ENCODE measurements at places on chromosomes 16 and 17.
A peak's percentile ranks its signal among the peaks of the same experiment; 100 is the strongest.

DNA sequence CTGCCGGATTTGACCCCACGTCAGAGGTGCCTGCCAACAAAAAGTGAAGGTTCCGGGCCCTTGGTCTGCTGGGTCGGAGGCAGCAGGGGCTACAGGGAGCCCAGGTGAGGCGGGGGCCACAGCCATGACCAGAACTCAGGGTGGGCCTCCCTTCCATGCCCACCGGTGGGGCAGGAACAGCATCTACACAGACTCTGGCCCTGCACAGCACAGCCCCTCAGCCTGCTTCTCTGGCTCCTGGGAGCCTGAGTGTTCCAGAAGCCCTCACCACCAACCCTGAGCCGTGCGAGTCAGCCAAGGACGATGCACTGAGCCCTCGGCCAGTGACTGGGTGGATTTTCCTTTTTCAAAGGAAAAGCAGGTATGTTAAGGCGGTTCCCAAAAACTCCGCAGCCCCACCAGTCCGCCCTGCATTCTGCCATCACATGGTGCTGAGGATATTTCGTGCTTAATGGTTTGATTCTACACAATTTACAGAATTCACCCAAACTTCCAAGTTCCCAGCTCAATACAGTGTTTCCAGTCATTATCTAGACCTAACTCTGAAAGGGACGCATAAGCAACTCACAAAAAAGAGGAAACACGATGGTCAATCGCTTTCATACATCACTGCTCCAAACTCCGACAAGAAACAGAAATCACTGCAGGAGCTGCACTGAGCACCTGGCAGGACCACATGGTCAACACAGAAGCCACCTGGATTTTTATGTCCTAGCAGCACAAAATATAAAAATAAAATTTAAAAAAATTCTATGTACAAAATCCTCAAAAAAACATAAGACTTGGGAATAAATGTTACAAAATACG, 19.4 kb upstream of the C16orf95 start:
- DNase-seq = no peak

DNA sequence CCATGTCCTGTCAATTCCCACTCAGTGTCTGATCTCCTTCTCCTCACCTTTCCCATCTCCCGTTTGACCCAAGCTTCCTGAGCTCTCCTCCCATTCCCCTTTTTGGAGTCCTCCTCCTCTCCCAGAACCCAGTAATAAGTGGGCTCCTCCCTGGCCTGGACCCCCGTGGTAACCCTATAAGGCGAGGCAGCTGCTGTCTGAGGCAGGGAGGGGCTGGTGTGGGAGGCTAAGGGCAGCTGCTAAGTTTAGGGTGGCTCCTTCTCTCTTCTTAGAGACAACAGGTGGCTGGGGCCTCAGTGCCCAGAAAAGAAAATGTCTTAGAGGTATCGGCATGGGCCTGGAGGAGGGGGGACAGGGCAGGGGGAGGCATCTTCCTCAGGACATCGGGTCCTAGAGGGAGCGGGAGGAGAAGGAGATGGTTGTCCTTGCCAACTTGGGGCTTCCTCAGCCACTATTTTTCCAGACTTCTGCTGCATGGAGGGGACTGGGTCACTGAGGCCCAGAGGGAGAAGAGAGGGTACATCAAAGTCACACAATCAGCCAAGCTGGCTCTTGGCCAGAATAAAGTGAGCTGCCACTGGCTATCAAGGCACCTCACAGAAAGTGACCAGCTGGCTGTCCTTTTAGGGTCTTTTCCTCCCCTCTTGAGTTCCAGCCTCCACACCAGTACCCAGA, 1.9 kb upstream of the TBC1D10B start:
- DNase-seq = no peak

- DNase-seq = no peak
Measured at GRCh38 chr16:86450691-86451090, 59.6 kb upstream of the FOXF1 start.

- DNase-seq = no peak
Measured at GRCh38 chr16:83953796-83954576, 946 bp downstream of the OSGIN1 start.

DNA sequence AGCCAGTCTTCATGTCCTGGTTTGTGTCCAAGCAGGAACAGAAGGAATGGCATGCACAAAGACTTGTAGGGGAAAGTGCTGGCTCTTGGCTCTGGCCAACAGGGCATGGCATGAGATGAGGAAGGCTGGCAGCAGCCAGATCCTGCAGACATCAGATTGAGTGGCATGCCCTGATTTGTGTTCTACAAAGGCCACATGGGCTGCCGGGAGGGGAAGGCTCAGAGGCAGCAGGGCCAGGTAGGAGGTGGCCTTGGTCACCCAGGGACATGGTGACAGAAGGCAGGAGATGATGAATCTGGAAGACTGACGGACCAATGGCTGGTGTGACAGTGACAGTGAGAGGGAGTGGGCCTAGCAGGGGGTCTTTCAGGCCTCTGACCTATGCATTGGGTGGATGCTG, 33.7 kb downstream of the SMPD3 start:
- no peak for DNase-seq

GRCh38 chr17:1593630-1593931, 31.0 kb upstream of the PITPNA start:
- DNase-seq = no peak

- no peak for DNase-seq
Measured at GRCh38 chr17:5184288-5184687, 7.4 kb downstream of the ZNF594 start.

DNA sequence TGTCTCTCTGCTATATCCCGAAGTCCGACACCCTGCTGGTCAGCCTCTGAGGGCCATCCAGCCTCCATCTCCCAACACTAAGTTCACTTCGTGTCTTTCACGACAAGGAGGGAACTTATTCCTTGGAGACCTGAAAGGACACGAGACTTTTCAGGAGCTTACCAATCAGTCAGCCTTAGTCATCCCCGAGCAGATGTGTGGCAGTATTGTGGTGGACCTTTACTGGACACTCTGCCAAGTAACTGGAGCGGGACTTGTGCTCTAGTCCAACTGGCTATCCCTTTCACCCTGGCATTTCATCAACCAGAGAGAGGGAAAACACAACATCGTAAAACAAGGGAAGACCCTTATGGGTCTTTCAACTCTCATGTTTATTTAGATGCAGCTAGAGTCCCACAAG, 87.1 kb downstream of the EMP2 start:
- DNase-seq = no peak

DNA sequence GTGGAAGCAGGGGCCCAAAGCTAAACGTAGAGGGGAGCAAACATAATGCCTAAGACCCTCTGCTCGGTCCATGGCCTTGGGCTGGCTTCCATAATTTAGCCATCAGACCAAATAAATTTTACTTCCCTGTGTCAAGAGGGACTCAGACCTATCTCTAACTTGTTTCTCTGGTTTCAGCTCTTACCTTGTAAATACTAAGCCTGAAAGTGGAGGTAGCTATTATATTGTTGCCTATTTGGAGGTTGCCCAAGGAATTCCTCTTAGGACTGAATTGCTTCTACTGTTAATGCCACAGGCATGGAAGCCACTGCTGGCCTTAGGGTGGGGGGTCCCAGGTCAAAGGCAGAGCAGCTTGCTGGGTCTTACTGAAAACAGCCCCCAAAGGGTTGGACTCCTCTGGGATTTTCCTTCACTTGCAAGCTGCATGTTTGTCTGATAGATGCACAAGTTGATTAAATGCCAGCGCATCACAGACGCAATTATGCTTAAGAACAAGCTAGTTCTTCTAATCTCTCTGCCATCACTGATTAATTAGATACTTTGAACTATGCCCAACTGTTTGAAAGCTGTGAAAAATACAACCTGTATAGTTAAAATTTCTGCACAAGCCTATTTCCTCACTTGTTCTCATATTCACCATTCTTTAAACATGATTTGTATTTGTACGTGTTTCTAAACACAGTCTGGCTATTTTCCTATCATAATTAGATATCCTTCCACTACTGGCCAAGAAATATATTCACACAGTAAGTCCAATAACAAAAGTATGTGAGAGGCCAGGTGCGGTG, 67.9 kb upstream of the HAS3 start:
- DNase-seq = no peak

DNA sequence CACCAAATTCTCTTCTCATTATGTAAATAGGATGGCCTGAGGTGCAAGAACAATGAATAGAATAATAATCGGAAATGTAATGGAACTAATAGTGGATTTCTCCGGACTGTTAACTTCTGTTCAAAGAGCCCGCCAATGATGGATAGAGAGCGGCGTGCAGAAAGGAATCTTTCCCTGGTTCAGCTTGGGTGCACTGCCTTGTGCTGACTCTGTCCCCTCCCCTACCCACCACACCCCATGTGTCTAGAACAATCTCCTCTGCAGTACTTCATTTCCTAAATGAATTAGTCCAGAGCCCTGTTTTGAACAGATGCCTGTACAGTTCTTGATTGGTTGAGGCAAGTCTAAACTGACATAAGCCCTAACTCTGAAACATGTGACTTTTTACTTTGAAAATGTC, 125.4 kb downstream of the CDH13 start:
- no peak for DNase-seq

- no peak for DNase-seq
Measured at GRCh38 chr16:56257239-56257638, 66.0 kb downstream of the GNAO1 start.

- no peak for DNase-seq
Measured at GRCh38 chr17:30074730-30075129, 41.9 kb upstream of the NSRP1 start.

GRCh38 chr16:75947626-75948239, 221.4 kb upstream of the CPHXL start:
- no peak for DNase-seq

- no peak for DNase-seq
Measured at GRCh38 chr17:39659279-39660010, 5.7 kb upstream of the TCAP start.

GRCh38 chr17:13395346-13395745, 206.4 kb downstream of the HS3ST3A1 start:
- DNase-seq = peak; percentile 35

- no peak for DNase-seq
Measured at GRCh38 chr17:265718-266117, 84.3 kb upstream of the DOC2B start.

DNA sequence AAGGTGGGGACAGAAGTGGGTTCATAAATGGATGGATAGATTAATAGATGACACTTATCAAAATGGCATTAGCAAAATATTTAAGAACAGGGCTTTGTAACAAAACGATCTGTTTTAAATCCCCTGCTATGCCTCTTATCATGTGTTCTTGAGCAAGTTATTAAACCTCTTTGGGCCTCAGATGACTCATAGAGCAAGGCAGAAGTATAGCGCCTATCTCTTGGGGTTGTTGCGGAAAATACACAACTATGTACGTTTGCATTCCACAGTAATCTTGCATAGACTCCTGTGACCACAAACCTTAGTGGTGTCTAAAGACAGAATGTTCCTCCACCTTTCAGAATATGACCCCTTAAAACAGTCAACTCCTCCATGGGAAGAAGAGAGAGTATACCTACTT, 116.8 kb downstream of the CDYL2 start:
- no peak for DNase-seq

GRCh38 chr17:48543107-48543853, 1.6 kb downstream of the HOXB2 start:
- DNase-seq = no peak

DNA sequence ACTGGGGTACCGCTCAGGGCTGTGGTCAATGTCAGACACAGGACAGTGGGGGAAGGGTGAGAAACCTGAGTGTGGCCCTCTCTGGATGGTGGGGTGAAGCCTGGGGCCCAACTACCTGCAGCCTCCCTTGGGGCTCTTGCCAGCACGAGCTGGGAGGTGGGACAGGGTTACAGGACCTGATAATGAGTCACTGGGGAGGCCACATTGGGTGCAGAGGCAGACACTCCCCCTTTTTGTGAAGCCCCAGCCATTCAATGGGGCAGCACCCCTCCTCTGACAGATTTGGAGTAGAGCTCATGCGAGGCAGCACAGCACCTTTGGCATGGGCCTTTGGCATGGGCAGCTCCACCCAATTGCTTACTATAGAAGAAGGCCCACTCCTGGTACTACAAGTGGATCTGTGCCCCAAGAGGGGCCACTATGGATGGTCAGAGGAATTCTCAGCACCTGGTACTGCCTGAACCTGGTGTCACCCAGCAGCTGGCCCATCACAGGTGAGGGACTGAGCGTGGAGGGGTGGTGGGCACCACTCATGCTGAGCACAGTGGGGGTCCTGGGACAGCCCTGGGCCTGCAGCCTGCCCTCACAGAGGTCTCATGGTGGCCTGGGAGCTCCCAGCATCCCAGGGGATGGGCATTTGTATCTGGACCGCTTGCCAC, 45.2 kb upstream of the SMPD3 start:
- no peak for DNase-seq

GRCh38 chr17:48715496-48716399, 6.6 kb downstream of the PRAC1 start:
- no peak for DNase-seq

GRCh38 chr17:61144617-61145564, 254.8 kb upstream of the TBX2 start:
- no peak for DNase-seq
